ENCODE measurements at places on chromosomes 12 and 14.

GRCh38 chr12:124952295-124952694 lies 36.6 kb downstream of the DHX37 start:
- no peak for DNase-seq

GRCh38 chr14:75542588-75543091 lies 20.4 kb downstream of the BATF start:
- no peak for DNase-seq

GRCh38 chr14:85947461-85948139 lies 417.7 kb downstream of the FLRT2 start:
- DNase-seq, result no peak

DNA sequence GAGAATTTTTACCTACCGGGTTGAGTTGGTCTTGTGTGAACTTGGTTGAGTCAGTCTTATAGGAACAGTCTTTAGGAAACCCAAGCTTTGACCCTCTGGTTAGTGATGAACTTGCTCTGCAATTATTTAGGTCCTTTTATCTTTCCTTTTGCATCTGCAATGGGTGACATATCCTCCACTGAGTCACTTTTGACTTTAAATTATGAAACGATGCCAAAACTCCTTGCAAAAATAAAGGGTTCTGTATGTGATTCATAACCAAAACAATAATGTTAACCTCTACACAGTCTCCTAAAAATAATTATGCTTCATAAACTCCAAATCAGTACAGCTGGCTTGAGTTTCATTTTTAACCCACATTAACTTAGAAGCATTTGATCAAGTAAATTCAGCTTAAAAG lies 979.4 kb downstream of the GALC start:
- no peak for DNase-seq

- DNase-seq, result no peak
These were observed 51.3 kb downstream of the FAM222A start for GRCh38 chr12:109764776-109765445.

- no peak for DNase-seq
These were observed 186.8 kb downstream of the TTC7B start for GRCh38 chr14:90629471-90629870.

DNA sequence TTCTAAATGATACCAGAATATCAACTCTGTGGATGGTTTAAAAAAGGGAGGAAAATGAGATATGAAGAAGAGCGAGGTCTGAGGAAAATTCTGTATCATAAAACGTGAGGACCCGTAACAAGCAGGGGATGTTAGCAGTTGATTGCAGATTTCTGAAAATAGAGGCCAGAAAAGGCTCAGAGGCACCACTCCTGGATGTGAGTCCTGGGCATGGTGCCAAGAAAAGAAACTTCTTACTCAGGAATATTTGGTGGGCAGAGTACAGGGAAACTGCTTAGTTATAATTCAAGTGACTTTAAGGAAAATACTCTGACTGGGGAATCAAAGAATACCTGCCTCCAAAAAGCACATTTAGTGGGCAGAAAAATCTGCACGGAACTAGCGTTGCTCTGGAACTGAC lies 85.5 kb downstream of the PRICKLE1 start:
- DNase-seq, result no peak

DNA sequence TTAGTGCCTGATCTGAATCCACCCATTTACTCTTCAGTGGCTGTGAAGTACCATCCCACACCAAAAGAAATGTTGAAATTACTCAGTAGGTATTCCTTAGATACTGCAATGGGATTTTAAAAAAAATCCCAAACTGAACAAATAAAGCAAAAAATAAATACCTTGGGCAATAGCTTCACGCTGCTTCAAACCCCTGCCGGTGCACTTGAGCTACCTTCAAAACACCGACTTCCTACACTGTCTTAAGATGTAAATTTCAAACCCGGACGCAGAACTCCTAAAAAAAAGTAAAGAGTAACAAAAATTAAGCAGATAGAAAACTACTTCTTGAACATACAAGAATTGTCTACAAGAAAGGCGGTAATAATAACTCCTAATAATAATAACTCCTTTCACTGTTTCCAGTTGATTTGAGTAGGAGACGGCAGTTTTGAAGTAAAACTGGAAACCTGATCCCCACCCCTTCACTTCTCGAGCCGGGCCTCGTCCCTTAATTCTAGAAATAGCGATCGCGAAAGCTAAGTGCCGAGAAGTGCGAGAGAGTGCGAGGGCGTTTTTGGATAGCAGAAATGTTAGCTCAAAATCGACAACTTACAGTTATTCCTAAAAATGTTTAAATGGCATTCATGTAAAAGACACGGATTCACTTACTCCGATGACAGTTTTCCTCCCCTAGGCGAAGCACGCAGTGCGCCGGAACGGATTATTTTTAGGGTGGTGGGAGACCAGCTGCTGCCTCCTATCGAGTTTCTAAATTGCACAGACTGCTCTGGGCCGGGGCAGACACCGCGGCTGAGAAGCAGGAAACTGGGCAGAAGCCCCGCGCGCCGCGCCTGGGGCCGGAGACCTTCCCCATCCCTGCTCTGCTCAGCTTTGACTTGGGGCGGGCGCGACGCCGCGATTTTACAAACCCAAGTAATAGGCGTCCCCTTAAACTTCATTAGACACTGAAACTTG lies at the start of gene ABCC9:
ABCC9 (minus strand) TSS at position 878 of the 957 bp plus-strand sequence. CDS start 4,752 bp downstream, outside the sequence.
- no peak for DNase-seq

- no peak for DNase-seq
These were observed 754 bp upstream of the BCL2L14 start for GRCh38 chr12:12069821-12070548.

- DNase-seq, result no peak
These were observed 33.2 kb downstream of the NCKAP5L start for GRCh38 chr12:49794811-49795653.

DNA sequence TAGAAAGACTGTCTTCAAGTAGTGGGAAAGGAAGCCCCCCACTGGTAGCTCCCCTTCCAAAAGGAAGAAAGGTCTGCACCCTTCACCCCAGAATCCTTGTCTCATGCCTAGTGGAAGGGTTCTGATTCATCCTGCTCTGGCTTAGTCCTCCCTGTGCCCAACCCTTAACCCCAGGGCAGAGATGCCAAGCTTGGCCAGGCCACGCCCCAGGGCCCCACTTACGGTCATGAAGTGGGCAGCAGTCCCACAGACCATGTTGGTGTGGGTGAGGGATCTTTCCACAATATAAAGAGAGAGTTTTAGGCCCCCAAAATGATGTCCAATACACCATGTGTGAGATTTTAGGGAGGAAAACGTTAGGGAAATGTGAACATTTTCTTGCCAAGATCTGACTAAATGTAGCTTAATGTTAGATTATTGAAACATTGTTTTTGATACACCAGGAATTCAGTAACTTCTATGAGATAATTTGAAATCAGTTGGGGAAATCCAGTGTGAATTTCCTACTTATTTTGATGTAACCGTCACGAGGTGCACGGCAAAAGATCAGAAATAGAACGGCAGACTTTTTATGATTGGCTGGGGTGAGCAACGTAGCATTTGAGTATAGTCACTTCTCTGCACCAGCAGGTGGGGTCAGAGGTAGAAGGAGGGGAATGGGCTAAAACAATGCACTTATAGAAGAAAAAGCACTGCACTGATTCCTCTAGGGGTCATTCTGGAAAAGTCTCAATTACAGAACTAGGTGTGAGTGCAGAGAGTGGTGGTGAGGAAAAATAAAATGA lies 8.2 kb upstream of the SSPN start:
- no peak for DNase-seq

GRCh38 chr14:45902241-45902640 lies 649.2 kb upstream of the MIS18BP1 start:
- no peak for DNase-seq

- peak; percentile 52 for DNase-seq
These were observed 40.8 kb downstream of the TGFB3 start for GRCh38 chr14:75941030-75941429.

DNA sequence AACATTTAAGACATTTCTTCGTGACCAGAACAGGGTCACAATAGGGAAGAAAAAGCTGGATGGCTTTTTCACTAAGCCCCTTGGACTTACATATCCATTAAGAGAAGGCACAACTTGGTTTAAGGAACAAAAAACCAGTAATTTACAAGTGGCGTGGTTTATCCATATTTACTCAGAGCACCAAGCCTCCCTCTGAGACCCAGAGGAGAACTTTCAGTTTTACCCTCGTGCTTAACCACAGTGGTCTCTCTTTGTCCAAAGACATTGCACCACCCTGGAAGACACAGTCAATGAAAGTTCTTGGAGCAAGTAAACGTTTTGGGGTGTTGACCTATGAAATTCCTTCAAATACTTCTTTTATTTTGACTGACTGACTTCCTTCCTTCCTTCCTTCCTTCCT lies 52.5 kb downstream of the SSPN start:
- DNase-seq, result no peak

- no peak for DNase-seq
These were observed 113.4 kb upstream of the CCDC198 start for GRCh38 chr14:57607086-57607485.

GRCh38 chr12:47856094-47856493 lies 36.4 kb upstream of the HDAC7 start:
- DNase-seq, result no peak

- no peak for DNase-seq
These were observed 234.2 kb upstream of the ARHGAP5 start for GRCh38 chr14:31842899-31843298.

GRCh38 chr14:26730929-26731618 lies 133.2 kb upstream of the NOVA1 start:
- DNase-seq, result no peak

DNA sequence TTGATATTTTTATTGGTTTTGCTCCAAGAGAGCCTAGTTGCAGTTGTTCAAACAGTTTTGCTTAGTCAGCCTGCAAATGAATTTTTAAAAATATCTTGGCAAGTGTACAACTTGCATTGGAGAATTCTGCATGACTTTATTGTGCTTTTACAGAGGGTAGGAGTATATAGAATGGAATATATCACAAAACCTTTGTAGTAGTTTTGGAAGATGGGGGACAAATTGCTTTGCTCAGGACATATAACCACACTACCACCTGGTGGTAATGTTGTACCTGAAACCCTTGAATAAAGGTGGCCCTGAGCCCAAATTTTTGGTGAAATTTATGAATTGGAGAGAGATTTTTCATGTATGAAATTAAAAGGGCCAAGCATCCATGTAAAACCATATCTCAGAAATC lies 645.2 kb downstream of the MED13L start:
- no peak for DNase-seq

DNA sequence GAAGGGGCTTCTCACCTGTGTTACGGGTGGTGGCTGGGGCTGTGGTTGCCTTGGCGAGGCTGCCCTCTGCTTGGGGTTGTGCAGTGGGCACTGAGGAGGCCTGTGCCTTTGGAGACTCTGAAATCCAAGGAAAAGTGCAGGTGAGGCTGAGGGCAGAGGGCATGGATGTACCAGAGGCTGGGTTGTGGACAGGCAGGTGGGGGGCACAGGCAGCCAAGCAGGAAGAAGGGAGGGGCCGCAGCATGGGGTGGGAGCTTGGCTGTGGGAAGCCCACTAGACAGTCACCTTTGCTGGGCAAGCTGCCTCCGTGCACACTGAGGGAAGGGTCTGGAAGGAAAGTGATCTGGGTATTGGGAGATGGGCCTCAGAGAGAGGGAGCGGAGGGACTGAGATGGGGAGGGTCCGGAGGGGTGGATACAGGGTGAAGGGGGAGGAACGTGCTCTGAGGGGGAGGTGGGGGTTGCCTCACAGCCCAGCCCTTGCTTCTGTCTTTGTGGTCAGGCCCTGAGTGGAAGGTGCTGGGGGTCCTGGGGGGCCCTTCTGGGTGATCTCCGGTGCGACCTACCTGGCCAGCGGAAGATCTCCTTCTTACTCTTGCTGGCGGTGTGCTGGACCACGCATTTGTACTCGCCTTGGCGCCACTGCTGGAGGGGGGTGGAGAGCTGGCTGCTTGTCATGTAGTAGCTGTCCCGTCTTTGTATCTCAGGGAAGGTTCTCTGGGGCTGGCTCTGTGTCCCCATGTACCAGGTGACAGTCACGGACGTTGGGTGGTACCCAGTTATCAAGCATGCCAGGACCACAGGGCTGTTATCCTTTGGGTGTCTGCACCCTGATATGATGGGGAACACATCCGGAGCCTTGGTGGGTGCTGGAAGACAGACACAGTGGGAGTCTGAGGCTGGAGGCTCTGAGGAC lies 318.7 kb downstream of the TMEM121 start:
- no peak for DNase-seq

DNA sequence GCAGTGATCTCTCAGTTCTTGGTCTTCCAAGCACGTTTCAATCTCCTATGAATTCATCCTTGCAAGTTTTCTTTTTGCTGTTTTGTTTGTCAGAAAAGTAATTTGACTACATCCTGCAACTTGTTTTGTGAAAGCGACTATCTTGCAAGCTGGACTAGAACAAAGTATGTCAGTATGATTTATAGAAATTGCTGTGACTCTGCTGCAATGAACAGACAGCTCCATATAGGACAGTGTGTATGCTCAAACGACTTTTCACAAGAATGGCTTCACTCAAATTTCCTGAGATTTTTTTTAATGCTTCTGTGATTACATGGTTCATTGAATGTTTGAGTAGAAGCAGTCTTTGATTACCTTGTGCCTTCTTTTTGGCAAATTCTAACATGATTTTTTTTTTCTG lies 123.5 kb upstream of the TRHDE start:
- DNase-seq, result no peak

- DNase-seq, result no peak
These were observed 87.9 kb downstream of the PHLDA1 start for GRCh38 chr12:75943730-75944096.

DNA sequence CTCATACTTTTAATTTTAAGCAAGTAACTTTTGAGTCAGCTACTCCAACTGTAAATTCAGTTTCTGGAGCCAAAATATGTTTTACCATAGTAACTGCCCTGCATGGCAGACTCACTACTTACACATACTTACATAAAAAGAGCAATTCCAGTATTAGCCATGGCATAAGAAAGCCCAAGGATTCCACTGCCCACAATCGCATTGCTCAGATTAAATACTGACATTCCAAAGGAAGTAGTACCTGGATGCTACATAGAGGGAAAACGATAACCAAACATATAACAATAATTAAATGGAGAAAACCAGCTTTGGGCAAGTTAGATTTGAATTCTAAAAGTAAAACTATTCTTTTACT lies 2.2 kb downstream of the SLC38A2 start:
- DNase-seq, result no peak

DNA sequence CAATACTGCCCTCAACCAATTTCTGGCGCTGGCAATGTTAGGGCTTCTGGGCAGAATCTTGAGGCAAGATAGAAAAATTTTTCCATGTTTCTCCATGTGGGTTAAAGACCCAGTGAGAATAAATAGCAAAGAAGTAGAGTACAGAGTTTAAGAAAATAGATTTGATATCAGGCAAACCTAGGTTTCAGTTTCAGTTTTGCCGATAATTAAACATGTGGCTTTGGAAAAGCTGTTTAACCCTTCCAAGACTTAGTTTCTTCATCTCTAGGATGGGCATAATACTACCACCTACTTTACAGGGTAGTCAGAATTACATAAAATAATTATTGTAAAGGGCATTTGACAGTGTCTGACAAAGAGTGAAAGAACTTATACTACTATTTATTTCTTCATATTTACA lies 360.4 kb downstream of the PCNX1 start:
- DNase-seq, result no peak
